ENCODE measurements at places on chromosomes 13 and 19. TPM values are rescaled to one million over a fixed set of nuclear protein-coding genes. Genes with fewer than 3 reads are reported as not detected.

- H3K36me3 ChIP-seq = no peaks in the 10 kb centered on the region
- H3K4me1 ChIP-seq = no peaks in the 10 kb centered on the region
- no peak overlapping the region for H3K4me3 ChIP-seq
- H3K27me3 ChIP-seq = peaks cover 50% of the 10 kb centered on the region
These were observed 34.3 kb downstream of the ZNF536 start for GRCh38 chr19:30406220-30407067.

- H3K36me3 ChIP-seq = no peaks in the 10 kb centered on the region
- H3K27ac ChIP-seq = no peak overlapping the region
- no peaks in the 10 kb centered on the region for H3K4me1 ChIP-seq
- H3K27me3 ChIP-seq = peaks cover 50% of the 10 kb centered on the region
These were observed 154.0 kb upstream of the TSHZ3 start for GRCh38 chr19:31503211-31503610.

DNA sequence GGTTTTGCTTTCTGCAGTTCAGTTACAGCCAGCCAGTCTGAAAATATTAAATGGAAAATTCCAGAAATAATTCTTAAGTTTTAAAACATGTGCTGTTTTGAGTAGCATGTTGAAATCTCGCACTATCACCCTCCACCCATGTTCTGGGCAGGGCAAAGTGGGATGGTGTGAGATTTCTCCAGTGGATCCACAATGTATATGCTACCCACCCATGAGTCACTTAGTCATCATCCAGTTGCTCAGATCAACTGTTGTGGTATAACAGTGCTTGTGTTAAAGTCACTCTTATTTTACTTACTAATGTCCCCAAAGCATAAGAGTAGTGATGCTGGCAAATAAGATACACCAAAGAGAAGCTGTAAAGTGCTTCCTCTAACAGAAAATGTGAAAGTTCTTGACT lies 56.4 kb downstream of the CYSLTR2 start:
- H3K36me3 ChIP-seq = no peaks in the 10 kb centered on the region
- DNase-seq = no peak
- no peak overlapping the region for H3K27ac ChIP-seq
- H3K4me3 ChIP-seq = no peak overlapping the region
- H3K27me3 ChIP-seq = peaks cover 7% of the 10 kb centered on the region

GRCh38 chr13:109510013-109510412 lies 276.4 kb downstream of the IRS2 start:
- no peak overlapping the region for H3K27ac ChIP-seq
- no peak for DNase-seq
- no peaks in the 10 kb centered on the region for H3K36me3 ChIP-seq
- H3K4me1 ChIP-seq = peaks cover 11% of the 10 kb centered on the region
- H3K27me3 ChIP-seq = no peaks in the 10 kb centered on the region

GRK1 gene
- not detected for total RNA-seq

Data from PC-9 (cell line).